ENCODE measurements at places on chromosomes 13 and 19.

GRCh38 chr19:45876411-45877197, 9.3 kb downstream of the IRF2BP1 start:
- peak; percentile 78 for DNase-seq

GRCh38 chr19:48393559-48394330, at the start of gene GRIN2D:
GRIN2D (plus strand) TSS chr19:48393668; CDS start chr19:48398393, 4,725 bp downstream.
- peak; percentile 53 for DNase-seq

DNA sequence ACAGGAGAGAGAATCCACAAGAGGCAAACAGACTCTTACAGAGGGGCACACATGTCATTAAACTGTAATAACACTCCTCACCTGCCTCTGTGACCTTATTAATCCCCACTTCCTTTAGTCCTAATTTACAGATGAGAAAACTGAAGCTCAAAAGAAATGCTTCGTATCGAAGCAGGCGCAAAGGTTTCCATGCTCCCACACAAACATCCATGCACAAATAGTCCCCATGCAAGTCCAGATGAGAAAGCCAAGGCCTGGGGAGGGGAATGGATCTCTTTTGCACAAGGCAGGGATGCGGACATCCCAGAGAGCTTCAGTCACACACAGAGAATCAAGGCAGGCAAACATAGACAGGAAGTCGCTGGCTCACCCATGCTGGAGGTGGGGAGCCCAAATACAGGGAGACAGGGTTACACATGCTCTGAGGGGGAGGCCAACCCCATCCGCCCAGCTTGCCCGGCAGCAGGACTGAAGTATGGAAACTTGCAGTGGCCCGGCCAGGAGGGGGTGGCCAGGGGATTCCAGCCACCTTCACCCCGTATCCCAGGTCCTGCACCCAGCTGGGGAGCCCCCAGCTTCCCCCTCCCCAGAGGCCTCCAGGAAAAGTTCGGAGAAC, 468 bp downstream of the S1PR5 start:
- DNase-seq, result peak; percentile 19

DNA sequence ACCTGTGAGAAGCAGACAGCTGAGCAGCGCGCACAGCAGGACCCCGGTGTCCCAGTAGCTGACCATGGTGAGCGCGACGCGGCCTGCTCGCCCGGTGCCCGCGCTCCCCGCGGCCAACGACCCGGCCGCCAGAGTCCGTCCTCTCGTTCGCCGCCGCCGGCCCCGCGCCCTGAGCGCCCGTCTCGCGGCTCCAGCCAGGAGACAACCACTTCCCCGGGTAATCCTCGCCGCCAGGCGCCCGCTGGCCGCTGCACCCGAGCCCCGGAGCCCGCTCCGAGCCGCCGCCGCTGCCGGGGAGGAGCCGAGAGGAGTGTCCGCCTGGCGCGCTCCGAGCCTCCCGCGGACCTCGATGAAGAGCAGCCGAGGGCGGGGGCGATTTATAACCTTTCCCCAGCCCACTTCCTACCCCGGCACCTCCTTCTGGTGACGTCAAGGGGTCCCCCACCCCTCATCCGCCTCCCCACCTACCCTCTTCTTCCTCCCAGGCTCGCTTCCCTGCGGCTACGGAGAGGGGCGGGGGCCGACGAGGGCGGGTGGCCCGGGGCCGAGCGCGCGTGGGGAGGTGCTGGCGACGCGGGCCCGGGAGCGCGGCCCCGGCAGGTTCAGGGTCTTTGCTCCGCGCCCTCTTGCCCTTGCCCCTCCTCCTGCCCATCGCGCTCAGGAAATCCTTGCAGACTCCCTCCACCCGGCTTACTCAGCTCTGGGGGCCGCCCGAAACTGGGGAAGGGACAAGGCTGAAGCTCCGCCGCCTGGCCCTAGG, at the start of gene FLT1:
TSS of gene FLT1 (minus strand) at position 351 of the 760 bp plus-strand sequence. CDS start at position 66, 285 bp downstream.
- DNase-seq, result peak; percentile 39

GRCh38 chr13:99542788-99543406, 41.6 kb downstream of the TM9SF2 start:
- DNase-seq, result no peak

GRCh38 chr19:11234486-11235075, 4.8 kb upstream of the ANGPTL8 start:
- DNase-seq, result no peak

DNA sequence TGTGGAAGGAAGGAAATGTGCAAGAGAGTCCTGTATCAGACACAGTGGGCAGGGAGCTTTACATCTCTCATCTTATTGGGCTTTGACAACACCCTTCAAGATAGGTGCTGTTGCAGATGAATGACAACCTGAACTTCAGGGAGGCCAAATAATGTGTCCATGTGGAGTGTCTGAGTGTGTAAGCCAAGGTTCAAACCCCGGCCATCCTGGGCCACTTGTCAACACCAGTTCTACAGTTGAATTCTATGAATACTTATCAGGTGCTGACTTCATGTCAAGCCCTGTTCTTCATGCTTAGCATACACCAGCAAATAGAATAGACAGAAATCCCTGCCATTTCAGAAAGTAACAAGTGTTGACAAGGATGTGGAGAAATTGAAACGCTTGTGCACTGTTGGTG, 354.4 kb downstream of the KCNRG start:
- DNase-seq, result no peak

DNA sequence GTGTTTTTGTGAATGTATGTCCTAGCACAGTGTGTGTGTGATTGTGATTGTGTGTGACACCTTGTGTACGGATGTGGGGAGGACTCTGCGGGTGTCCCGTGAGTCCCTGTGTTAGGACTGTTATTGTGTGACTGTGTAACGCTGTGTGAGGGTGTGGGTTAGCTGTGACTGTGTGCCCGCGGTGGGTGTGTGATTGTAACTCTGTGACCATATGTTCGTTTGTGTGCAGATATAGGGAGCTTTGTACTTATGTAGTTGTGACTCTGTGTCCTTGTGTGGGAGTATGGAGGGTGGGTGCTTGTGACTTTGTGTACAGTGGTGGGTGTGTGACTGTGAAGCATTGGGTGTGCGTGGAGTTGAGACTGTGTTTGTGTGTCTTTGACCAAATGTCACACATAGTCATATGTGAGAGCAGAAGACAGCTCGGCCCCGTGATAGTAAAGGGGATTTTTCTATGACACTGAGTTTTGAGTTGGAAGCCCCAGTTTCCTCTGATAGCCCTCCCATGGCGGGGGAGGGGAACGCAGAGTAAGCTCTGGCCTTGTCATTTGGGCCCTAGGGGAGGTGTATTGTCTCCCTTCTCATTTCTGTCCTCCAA, 949 bp upstream of the ZNF260 start:
- no peak for DNase-seq

DNA sequence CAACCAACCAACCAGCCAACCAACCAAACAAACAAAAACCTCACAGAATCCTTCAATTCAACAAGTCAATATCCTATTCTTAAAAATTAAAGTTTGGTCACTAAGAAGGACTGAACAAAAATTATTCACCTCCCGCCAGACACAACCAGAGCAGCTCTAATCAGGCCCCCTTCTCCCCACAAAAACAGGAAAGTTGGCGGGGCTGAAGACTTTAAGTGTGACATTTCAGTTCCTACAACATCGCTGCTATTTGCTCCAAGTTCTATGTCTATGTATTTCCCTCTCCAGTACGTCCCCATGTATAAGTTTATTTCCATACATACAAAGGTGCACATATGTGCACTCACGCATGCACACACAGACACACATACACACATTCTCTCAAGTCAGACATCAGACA, 32.8 kb upstream of the STK24 start:
- no peak for DNase-seq

GRCh38 chr13:59210543-59210942, 953.2 kb downstream of the DIAPH3 start:
- peak; percentile 5 for DNase-seq

- no peak for DNase-seq
Observed at GRCh38 chr13:101181076-101181685, 235.1 kb downstream of the NALCN start.

GRCh38 chr19:14985133-14985532, 5.5 kb upstream of the SLC1A6 start:
- DNase-seq, result no peak

- DNase-seq, result no peak
Observed at GRCh38 chr13:49616676-49617065, 11.6 kb upstream of the ARL11 start.

- peak; percentile 38 for DNase-seq
Observed at GRCh38 chr19:55703790-55704215, 28.8 kb downstream of the EPN1 start.

DNA sequence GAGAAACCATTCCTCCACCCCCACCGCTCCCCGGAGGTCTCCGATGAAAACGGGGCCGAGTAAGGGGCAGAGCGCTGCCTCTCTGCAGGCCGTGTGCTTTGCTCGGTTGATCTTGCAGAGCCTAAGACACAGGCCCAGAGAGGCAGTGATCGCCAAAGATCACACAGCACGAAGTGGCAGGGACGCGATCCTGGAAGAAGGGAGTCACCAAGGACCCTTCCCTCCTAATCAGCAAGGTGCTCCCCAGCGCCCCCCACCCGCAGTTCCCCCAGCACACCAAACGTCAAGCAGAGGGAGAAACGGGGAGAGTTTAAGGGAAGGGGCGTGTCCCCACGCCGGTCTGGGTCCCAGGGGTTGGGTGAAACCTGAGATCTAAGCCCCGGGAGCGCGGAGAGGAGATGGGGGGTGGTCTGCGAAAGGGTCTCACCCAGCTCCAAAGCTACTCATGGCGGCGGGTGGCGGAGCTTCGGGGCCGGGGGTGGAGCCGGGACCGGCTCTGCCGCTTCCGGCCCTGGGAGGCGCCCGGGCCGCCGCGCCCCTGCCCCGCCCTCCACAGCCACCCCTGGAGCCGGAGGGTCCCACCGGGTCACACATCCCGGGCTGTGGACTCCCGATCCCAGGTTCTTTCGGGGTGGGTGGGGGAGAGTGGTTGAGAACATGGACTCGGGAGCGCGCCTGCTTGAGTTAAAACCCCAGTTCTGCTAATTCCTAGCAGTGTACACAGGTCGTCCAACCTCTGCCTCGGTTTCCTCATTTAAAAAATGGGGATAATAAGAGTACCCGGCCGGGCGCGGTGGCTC, at the start of gene EML2:
TSS of gene EML2 (minus strand) at position 468 of the 800 bp plus-strand sequence. CDS start at position 447, 21 bp downstream.
- DNase-seq, result peak; percentile 38

GRCh38 chr13:87259479-87260083, 411.6 kb upstream of the SLITRK5 start:
- DNase-seq, result no peak

GRCh38 chr13:42561752-42562467, 12.0 kb upstream of the TNFSF11 start:
- DNase-seq, result no peak

- no peak for DNase-seq
Observed at GRCh38 chr13:40233731-40234195, 432.7 kb downstream of the FOXO1 start.

GRCh38 chr19:49602806-49603205, 11.8 kb downstream of the PRR12 start:
- no peak for DNase-seq

- DNase-seq, result no peak
Observed at GRCh38 chr13:47549219-47549752, 451.8 kb downstream of the SUCLA2 start.

- no peak for DNase-seq
Observed at GRCh38 chr13:33066329-33066728, 50.1 kb downstream of the KL start.

GRCh38 chr13:30266756-30267155, 40.6 kb downstream of the KATNAL1 start:
- no peak for DNase-seq

GRCh38 chr19:3575949-3576673, 3.4 kb downstream of the HMG20B start:
- DNase-seq, result no peak

- no peak for DNase-seq
Observed at GRCh38 chr19:31955061-31955460, 390.3 kb upstream of the ZNF507 start.

GRCh38 chr13:33228648-33229445, 56.7 kb downstream of the STARD13 start:
- peak; percentile 83 for DNase-seq

DNA sequence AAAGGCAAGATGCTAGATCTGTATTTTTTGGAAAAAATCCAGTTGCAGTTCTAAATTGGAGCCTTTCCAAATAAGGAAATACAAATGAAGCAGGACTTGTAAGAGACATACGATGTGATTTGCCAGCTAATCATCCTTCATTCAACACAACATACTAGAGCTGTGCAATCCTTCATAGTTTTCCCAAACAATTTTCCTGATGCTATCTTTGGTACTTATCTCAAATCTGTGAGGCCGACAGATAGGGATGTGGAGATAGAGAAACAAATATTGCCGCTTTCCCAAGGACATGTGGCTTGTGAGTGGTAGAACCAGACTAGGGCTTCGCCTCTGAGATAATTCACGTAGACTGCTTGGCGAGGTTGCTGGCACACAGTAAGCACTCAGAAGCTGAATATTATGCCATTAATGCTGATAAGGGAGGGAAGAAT, 176.6 kb downstream of the LMO7 start:
- DNase-seq, result peak; percentile 64

DNA sequence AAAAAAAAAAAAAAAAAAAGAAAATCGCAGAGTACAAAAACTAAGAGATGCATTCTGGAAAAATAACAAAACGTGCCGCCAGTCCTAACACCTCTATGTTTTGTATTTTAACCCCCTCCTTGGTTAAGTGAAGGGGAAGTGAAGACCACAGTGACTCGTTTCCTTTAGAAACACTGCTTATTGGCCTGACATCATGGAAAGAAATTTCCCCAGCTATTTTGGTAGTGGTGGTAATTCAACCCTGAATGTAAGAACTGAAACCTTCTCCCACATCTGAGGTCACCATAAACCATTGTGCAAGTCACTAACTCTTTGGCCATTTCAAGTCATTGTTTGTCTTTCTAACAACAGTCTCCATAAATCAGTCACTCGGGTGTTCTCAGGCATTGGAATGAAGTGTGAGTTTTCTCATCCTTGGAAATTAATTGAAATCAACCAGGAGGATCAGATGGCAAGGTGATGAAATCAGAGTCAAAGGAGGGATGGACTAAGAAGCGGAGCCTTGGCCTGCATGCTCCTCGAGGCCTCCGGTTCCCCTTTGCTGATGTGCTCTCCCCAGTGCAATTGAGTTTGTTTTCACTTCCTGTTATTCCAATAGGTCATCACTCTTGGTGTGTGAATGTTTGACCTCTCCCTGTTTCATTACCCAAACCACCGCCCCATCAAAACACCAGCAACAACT, 443.9 kb downstream of the FGF9 start:
- no peak for DNase-seq

GRCh38 chr13:39773833-39774232, 118.4 kb downstream of the COG6 start:
- peak; percentile 87 for DNase-seq

DNA sequence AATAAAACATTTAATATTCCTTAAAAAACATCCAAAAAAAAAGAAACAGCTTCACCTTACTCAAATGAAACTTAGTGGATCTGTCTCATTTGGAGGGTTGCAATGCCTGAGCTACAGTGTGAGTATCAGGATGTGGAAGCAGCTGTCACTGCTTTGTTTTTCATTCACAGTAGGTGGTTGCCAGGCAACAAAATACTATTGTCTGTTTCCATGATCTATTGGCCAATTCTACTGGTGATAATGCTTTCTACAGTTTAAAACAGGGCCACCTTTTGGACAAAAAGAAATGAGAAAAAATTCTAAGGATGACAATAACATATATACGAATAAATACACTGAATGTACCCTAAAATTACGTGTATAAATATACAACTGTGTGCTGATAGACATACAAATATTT, 3.0 kb downstream of the ENOX1 start:
- DNase-seq, result peak; percentile 89

Measured in cardiac fibroblast (primary cell).